Mammary epithelial cell (primary cell): ENCODE measurements at places on chromosomes 5 and 9.

DNA sequence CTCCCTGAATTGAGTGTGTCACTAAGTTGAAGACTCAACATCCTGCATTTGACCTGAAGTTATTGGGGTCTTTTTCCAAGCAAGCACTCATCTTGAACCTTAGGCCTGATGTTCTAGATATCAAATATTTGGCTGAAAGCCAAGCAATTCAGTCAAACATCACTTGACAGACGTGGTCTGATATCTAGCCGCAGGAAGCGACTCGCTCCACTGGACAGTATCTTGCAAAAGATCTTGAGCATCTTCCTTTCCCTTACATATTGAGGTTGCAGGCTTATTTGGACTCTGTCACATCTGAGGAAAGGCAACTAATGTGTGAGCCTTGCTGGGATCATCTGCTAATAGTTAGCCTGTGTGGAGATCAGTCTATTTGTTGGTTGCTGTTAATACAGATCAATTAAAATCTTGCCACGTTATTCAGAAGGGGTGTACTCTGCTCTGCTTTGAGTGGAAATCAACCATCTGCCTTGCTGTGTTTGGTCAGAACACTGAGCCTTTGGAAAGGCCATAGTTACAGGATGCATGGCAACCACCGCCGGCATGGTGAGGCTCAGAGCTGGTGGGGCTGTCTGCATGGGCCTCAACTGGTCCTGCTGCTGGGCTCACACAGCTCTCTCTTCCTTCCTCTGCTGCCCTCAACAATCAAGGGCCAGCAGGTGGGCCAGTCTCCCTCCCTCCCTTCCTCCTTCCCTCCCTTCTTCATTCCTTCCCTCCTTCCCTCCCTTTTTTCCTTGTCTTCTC, 166.9 kb upstream of the KLF9 start:
- DNase-seq, result no peak

GRCh38 chr9:2016408-2017330, 1.5 kb downstream of the SMARCA2 start:
- DNase-seq, result peak; percentile 80

DNA sequence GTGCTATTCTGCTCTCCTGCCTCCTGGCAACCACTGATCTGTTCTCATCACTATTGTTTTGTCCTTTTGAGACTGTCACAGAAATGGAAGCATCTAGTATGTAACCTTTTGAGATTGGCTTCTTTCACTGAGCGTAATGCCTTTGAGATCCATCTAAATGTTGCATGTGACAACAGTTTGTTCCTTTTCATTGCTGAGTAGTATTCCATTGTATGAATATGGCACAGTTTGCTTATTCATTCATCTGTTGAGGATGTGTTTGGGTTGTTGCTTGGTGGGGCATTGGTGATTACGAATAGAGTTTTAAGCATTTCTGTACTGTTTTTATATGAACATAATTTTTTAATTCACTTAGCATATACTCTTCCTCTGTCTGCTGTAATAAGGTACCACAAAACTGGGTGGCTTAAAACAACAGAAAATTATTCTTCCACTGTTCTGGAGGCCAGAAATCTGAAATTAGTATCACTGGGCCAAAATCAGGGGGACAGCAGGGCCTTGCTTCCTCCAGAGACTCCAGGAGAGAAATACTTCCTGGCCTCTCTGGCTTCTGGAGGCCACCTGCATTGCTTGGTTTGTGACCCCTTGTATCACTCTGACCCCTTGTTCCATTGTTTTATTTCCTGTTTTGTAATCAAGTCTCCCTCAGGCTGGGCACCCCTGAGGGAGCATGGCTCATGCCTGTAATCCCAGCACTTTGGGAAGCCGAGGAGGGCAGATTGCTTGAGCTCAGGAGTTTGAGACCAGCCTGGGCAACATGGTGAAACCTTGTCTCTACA, 53.0 kb downstream of the EXOSC2 start:
- no peak for DNase-seq

DNA sequence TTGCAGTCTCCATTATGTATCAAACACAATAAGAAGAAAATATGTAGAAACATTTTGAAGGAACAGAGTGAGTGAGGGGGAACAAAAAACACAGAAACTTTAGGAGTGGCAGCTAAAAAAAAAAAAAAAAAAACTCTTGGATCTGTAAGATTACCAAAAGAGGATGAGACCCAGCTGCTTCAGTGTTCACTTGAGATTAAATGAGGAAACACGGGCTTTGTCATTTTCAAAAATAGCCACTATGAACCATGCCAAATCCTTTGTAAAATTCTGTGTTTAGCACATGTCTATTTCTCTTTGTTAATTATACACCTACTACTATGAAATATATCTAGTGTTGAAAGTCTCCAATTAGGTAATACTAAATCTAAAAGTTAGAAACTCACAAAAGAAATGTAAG, 485.9 kb downstream of the EFNA5 start:
- DNase-seq, result no peak

DNA sequence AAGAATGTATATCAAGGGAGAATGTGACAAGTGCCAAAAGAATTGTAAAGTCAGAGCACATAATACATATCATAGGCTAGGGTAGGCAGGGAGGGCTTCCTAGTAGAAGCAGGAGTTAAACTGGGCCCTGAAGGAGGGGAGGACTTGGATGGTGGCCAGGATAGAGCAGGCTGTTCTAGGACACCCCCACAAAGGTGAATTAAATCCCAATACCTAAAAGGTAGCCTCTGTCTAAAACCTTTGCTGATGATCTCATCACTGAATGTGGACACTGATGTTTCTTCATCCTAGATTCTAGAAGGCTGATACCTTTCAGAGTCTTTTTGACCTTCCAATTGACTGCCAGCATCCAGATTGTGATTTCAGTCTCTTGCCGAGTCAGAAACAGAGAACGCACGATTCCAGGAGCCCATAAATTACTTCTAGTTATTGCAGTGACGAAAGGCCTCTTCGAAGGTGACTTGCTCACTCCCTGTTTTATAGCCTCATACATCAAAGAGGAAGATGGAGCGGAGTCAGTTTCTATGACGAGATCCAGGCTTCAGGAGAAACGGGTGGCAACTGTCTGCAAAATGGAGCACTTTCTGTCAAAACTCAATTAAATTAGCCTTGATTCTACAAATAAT, 43.2 kb downstream of the KIF4B start:
- DNase-seq, result no peak

DNA sequence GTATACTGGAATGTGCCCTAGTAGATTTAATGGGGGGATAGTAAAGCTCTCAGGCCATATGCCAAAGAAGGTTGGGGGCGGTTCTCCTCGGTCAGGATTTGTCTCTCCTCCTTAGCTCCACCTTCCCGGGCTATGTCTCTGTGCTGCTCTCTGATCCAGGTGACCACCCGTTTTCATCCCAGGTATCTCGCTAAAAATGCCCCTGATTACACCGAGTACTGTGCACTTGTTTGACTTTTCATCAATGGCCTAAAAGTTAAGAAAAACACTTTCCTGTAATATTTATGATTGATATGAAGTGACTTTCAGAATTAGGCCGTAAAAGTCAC, 724 bp downstream of the NDUFS6 start:
- DNase-seq, result no peak

DNA sequence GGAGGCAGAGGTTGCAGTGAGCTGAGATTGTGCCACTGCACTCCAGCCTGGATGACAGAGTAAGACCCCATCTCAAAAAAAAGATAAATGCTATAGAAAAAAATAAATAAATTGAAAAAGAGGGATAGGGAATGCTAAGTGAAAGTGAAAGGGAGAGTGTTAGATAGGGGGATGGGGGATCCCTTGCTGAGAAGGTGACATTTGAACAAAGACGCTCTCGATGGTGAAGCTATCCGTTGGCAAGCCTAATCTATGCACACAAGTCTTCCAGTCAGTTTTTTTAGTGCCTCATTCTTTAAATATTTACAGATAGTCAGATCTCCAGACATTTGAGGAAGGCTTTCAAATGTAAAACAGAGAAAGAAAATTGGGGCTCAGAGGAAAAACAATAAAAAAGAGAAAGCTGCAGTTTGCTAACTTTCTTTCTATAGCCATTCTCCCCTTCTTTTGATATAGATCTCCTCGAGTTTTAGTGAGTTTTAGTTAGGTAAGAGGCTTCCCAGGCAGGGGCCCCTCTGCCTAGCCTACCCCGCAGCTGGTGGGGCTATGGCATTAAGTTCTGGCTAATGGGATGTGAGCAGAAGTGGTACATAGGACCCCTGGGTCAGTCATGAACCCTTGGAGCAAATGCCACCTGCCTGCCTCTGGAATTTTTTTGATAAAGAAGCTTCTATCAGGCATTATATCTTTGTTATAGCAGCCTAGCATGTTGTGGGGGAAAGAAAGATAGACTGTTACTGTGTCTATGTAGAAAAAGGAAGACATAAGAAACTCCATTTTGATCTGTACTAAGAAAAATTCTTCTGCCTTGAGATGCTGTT, 12.0 kb downstream of the GLRX start:
- DNase-seq, result no peak

DNA sequence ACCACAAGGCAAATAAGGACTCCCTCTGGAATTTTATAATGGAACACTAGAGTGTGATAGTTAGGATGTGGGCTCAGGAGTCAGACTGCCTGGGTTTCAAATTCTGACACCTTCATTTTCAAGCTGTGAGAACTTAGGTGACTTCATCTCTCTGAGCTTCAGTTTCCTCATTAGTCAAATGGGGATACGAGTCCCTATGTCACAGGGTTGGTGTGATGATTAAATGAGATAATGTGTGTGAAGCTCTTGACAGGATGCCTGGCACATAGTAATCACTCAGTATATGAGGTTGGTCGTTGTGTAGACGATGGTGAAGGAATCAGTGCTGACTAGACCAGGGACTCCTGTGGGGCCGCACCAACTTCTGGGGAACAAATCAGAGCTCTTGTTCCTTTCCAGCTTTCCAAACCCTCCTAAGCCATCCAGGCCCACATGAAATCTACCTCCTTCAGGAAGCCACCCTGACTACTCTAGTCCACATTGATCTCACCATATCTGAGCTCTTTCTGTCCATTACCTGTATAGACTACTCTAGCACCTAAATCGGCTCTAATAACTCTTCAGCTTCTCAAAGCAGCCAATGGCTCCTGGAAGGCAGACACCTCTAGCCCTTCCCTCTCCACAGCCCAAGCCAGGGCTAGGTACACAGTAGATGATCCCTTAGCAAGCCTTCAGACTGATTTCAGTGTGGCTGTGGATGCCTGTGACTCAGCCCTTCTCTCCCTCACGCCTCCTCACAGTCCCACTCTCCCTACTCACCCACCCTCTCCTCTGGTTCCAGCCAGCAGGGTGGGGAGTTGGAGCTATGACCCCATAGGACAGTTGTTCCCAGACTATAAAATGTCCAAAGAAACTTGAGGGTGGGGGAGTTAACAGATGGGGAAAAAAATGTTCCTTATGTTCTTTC, 2.5 kb upstream of the TCF7 start:
- peak; percentile 52 for DNase-seq

- DNase-seq, result no peak
Observed at GRCh38 chr9:137368431-137369035, 54.4 kb downstream of the EXD3 start.

DNA sequence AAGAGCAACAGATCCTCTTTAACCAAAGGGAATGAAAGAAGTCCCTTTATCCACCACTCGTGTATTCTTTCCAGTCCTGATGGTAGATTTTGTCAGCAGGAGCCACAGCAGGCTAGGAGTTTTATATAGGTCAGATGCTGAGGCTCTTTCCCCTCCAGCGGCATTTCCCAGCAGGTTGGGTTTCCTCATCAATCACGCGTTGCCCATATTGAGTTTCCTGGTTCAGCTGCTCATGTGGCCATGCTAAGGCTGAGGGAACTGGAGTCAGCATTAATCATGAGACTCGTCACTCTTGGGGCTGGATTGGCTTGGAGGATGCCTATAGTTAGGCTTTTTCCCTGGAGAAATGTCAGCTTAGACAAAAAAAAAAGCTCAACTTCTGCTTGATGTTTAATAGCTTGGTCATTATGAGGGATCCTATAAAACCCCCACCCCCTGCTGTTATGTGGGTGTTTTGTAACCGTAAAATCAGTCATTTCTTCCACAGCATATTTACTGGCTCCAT, 193.4 kb upstream of the GAS1 start:
- no peak for DNase-seq

- DNase-seq, result no peak
Observed at GRCh38 chr9:11023201-11023600, 410.4 kb upstream of the PTPRD start.

GRCh38 chr5:121257621-121258020, 594.1 kb upstream of the FTMT start:
- no peak for DNase-seq

DNA sequence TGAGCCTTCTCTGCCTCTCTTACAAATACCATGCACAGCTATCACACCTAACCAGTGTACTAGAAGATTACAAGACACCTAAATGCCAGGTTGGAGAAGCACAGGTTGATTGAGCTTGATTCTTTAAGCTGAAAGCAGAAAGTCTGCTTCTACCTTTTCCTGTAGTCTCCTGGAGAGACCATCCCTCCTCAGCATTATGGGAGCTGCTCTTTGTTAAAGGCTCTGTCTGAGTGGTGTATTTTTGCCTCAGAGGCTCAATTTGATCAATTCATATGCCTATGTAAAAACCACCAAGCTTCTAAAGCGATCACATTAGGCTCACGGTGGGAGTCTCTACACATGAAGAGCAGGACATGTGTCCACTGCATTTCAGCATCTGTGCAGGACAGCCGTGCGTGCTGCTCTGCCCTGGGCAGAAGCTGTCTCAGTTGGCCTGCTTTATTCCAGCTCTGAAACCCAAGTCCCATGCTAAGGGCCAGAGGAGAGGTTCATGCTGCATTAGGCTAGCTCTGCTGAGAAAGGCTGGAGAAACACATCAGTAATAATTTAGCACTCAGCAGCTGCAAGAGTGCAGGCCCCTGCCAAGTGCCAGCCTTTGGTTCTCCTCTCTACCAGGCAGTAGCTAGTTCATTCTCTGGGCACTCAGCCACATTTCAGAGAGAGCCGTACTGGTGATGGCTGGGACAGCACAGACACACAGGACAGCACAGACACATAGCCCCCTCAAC, 41.7 kb downstream of the TMEM167A start:
- no peak for DNase-seq

DNA sequence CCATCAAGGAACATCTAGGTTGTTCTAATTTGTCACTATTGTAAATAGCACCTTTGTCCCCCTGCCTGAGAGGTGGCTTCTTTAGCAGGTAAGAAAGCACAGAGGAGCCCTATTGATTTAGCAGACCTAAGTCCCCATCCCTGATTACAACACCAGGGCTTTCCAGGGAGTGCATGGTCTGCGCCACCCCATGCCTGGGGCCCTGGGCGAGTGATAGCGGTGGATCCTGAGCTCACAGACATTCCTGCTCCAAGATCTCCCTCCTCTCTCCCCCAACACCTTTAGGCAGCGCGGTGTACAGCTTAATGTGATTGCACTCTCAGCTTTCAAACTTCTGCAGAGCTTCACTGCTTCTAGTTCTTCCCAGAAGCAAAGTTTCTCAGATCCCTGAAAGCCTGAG, 67.4 kb upstream of the WWC1 start:
- DNase-seq, result no peak

GRCh38 chr9:35859990-35860339, 10.2 kb downstream of the OR13J1 start:
- DNase-seq, result no peak

DNA sequence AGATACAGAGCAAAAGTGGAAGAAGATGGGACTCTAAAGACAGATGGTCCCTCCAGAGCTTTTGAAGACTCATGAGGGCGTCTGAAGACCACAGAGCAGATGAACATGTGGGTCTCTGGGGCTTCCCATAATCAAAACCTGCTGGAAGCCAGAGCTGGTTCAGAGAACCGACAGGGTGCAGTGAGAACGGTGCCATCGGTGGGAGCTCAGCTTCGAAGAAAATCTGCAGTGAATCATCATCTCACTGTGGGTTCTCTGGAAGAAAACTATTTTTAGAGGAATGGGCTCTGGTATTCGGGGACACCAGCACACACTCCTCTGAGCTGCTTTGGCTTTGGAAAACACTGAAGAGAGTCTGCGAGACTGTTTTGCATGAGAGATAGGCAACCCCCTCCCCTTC, 222.4 kb upstream of the PANK3 start:
- DNase-seq, result no peak

GRCh38 chr5:956941-957747, 51.5 kb upstream of the NKD2 start:
- DNase-seq, result peak; percentile 46
